ENCODE measurements at places on chromosomes 12 and 14.
A peak's percentile ranks its signal among the peaks of the same experiment; 100 is the strongest.

DNA sequence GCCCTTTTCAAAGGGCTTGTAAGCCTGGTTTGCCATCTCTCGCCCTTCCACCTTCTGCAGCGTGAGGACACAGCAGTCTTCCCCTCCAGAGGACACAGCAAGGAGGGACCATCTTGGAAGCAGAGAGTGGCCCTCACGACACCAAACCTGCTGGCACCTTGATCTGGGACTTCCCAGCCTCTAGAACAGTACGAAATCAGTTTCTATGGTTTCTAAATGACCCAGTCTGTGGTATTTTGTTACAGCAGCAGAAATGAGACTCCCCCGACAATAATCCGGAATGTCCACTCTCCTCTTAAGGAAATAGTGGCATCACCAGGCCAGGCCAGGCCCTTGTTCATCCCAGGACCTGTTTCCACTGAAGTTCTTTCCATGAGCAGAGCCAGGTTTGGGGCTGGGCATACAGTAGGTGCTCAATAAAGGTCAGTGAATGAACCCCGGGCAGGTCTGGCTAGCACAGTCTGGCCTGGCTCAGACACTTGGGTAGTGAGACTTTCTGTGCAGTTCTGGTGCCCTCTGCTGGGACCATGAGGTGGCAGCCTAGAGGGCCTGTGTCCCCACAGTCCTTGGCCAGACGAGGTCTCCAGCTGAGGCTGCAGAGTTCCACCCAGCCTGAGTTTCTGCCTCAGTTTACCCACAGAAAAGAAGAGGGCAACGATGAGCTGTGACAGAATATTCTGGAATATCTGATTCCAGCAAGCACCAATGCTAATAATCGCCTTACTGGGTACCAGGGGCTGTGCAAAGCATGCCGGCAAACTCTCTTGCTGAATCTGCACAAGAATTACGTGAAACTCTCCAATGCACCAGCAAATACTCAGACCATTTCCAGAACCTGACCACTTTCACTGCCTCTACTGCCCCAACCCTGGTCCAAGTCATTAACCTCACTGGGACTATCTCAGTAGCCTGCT lies 14.0 kb downstream of the ABCB9 start:
- DNase-seq, result peak; percentile 42

DNA sequence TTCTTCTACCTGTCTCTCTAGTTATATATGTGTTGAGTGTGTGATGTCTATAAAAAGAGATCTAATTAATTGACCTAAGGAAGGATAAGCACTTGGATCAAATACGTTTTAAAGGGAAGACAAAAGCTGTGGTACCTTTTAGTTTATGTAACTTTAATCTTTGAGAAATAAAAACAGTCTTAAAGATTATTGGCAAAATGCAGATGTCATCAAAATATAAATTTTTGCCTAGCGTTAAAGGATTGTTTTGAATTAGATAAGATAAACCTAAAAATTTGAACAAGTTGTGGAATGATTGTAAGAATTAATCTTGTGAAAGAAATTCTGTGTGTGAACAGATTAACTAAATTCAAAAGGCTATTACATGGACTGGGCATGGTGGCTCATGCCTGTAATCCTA lies 42.9 kb downstream of the C12orf56 start:
- DNase-seq, result no peak

- DNase-seq, result no peak
These were observed 496.3 kb downstream of the NRXN3 start for GRCh38 chr14:78666336-78667056.

GRCh38 chr14:102225386-102225785 lies 79.6 kb downstream of the MOK start:
- DNase-seq, result no peak

DNA sequence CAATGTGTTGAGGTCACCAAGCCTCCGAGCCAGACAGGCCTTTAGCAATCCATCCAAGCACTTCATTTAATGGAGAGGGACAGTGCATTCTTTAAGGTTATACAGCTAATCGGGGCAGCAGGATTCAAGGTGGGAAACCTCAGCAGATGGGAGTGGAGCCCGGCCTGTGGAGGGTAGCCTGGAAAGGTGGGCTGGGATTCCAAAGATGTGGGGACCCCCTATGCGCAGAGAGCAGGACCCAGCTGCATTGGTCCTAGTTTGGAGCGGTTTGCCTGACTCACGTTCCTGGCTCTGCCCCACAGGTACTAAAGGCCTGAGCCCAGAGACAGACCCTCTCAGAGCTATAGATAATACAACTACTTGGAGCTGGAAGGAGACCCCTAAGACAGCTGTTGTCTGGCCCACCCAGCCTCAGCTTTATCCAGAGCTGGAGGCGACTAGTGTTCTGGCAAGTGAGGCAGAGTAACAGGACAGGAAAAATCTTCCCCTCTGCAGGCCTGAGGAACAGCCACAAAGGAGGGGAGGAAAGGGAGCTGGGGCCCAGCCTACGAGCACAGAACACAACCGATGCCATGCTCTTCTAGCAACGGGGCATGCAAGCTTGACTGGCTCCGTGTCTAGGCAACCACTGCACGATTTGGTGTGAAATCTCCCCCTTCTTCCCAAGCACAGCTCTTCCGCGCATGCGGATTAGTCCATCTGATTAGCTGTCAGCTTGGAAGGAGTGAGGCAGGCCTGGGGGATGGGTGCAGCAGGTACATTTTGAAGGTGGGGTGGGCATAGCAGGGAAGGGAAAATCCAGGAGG lies 1.1 kb upstream of the MYH7 start:
- DNase-seq, result no peak

All from stimulated activated CD8-positive, alpha-beta memory T cell treated with anti-CD3 and anti-CD28 coated beads, Interleukin-4, amount 100 ng/mL, for 1 hour (primary cell).